ENCODE measurements at places on chromosomes 1 and 21. TPM values are rescaled to one million over a fixed set of nuclear protein-coding genes. Genes with fewer than 3 reads are reported as not detected.

BMP8A gene
- total RNA-seq, result 1.4 TPM

DNA sequence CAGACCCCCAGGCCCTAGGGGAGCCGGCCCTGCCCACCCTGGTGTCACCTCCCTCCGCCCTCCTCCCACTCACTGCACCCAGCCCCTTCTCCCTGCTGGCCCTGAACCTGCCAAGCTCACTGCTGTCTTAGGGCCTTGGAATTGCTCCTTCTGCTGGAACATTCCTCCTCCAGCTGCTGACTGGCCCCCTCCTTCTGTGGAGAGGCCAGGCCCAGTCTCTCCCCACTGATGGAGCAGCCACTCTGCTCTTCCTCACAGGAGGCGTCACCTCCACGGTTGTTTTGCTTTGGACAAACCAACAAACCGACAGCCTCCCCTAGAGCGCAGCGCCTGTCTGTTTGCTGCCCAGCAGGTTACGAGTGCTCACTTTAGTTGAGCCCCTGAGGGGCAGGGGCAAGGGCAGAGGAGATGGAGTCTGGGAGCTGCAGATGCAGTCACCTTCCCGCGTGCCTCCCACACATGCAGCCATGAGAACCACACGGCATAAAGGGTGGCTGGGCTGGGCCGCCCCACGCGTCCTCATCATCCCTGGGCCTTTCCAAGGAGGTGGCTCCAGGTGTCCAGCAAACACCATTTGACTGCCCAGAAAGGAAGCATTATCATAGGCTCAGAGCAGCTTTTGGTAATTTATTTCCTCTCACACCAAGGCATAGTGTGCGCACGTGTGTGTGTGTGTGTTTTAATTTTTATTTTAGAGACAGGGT, 9.4 kb downstream of the OXCT2 start:
- no peak overlapping the region for H3K27ac ChIP-seq
- peaks cover 26% of the 10 kb centered on the region for H3K36me3 ChIP-seq
- no peaks in the 10 kb centered on the region for H3K4me1 ChIP-seq
- no peaks in the 10 kb centered on the region for H3K27me3 ChIP-seq
- peak; percentile 63 for DNase-seq

GRCh38 chr1:233700338-233700737, 86.4 kb downstream of the KCNK1 start:
- no peaks in the 10 kb centered on the region for H3K27me3 ChIP-seq
- no peak overlapping the region for H3K4me3 ChIP-seq
- H3K4me1 ChIP-seq, result no peaks in the 10 kb centered on the region

DNA sequence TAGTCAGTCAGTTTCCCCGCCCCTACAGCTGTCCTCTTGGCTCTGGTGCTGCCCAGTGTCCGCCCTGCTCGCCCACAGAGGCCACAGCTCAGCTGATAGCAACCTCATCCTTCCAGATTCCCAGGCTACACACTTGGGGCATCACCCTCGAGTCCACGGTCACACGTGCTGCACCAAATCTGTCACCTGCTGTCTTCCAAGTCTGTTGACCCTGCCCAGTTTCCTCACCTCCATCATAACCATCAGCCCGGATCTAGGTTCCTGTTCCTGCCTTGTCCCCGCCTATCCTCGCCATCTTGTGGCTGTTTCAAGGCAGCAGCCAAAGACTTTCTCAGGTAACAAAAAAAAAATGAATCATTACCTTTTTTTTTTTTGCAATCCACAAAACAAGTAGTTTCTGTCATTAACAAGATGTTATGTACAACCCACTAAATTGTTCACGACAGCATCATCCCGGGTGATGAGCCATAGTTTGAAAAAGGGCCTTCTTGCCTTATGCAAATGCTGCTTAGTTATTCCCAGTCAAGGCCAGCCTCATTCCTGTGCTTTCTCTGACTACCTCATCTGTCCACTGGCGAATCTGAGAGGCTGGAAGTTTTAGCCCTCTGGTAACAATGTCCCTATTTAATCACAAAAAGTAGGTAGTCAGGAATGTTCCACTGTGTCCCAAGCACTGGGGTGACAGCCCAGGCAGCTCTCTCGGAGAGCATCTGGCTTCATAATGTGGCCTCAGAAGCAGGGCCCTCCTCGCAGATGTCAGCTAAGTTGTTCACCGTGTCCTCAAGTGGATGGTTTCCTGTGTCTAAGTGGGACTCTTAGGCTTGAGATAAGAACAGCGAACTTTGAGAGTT, 4.9 kb upstream of the MIIP start:
- H3K27me3 ChIP-seq, result no peaks in the 10 kb centered on the region
- peak; percentile 75 for DNase-seq
- peaks cover 4% of the 10 kb centered on the region for H3K4me1 ChIP-seq

GRCh38 chr1:172180501-172181285, 239.8 kb upstream of the C1orf105 start:
- peaks cover 26% of the 10 kb centered on the region for H3K4me1 ChIP-seq
- no peak overlapping the region for H3K4me3 ChIP-seq
- H3K27me3 ChIP-seq, result no peaks in the 10 kb centered on the region

ETV3L gene
- total RNA-seq, result not detected

DNA sequence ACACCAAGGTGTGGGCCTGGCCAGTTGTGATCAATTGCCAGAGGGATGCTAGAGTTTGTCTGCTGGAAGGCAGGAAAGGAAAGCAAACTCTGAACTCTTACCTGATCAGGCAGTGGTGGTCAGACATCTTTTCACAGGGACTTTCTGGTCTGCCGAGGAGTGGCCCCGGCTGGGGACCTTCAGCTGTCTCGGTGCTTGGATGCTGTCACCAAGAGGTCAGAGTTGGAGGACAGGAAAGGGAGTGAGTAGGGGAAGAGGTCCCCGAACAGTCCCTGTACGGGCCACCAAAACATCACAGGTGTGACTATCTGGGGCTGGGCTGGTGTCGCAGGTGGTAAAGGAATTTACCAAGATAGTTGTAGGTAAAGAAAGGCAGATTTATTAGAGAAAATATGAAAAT, 17.7 kb upstream of the METTL13 start:
- H3K36me3 ChIP-seq, result no peaks in the 10 kb centered on the region
- no peak overlapping the region for H3K27ac ChIP-seq
- H3K27me3 ChIP-seq, result no peaks in the 10 kb centered on the region
- H3K4me1 ChIP-seq, result peaks cover 4% of the 10 kb centered on the region
- no peak overlapping the region for H3K4me3 ChIP-seq
- DNase-seq, result no peak

- no peak overlapping the region for H3K27ac ChIP-seq
- H3K36me3 ChIP-seq, result no peaks in the 10 kb centered on the region
- no peak overlapping the region for H3K4me3 ChIP-seq
- DNase-seq, result no peak
- H3K27me3 ChIP-seq, result no peaks in the 10 kb centered on the region
Measured at GRCh38 chr1:15116966-15117365, 36.6 kb upstream of the TMEM51 start.

DNA sequence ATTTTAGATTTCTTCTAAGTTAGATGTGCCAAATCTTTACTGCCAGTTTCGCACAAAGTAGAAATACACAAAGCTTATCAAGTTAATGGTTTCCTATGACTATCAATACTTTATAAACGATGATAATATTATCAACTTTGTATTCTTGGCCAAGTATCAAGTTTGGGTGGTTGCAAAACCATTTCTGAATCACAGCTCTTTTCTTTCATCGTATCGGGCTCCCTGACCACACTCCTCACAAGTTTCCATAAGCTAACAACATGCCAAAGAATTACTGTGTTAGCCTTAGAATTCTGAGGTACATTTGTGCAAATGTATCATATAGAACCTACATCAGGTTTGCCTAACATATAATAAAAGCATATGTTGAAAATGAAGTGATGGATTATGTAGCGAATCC, 311.0 kb downstream of the KCTD3 start:
- H3K36me3 ChIP-seq, result no peaks in the 10 kb centered on the region
- H3K4me1 ChIP-seq, result no peaks in the 10 kb centered on the region
- no peak overlapping the region for H3K4me3 ChIP-seq
- H3K27me3 ChIP-seq, result no peaks in the 10 kb centered on the region
- DNase-seq, result no peak
- H3K27ac ChIP-seq, result no peak overlapping the region

DNA sequence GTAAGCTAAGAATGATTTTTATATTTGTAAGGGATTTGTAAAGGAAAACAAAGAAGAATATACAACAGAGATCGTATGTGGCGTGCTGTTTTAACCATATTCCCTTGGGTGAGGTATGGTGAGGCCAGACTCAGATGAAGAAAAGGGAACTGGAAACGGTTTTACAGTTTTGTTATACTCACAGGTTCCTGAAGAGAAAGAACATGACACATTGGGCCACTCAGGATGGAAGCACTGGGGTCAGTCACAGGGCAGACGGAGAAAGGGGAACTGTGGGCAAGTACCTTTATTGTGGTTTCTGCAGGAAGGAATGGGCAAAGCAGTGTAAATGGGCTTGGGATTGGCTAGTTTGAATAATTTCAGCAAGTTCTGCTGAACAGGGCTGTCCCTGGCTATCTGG, 177.4 kb downstream of the LBR start:
- H3K27ac ChIP-seq, result no peak overlapping the region
- no peaks in the 10 kb centered on the region for H3K4me1 ChIP-seq
